Cortex of kidney (tissue), 1 donor: ENCODE measurements at places on chromosomes 13 and 19.

- DNase-seq, result no peak
These were observed 1.2 kb upstream of the CFD start for GRCh38 chr19:858284-858683.

DNA sequence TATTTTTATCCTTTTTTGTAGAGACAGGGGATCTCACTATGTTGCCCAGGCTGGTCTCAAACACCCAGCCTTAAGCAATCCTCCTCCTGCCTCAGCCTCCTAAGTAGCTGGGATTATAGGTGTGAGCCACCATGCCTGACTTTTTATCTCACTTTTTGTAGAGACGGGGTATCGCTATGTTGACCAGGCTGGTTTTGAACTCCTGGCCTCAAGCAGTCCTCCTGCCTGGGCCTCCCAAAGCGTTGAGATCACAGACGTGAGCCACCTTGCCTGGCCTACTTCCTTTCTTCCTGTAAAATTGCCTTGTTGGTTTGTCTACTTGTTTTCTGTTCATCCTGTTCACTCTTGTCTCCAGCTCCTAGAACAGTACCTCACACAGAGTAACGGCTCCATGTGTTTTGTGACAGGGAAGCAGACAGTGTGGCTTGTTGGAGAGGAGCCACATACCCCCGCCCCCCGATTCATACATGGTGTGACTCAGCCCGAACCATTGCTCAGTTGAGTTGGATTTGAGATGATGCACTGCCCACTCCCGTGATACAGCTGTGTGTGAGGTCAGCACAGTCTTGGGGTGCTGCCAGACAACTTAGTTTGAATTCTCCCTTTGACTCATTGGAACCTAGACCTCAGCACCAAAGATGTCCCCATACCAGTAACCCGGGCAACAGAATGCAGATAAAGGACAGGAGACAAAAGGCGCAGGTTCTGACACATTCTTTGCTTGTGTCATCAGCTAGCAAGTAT, 34.2 kb downstream of the GPR42 start:
- no peak for DNase-seq

DNA sequence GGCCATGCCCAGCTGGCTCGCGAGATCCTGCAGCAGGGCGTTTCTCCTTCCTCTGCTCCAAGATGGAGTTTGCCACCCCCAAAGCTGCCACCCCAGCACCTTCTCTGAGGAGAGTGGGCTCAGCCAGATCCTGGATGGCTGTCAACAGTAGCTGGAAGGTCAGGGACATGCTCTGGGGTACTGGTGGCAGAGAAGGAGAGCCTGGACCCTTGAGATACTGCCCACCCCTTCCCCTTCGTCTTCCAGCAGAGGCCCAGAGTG, 11.6 kb downstream of the IRGC start:
- DNase-seq, result no peak

DNA sequence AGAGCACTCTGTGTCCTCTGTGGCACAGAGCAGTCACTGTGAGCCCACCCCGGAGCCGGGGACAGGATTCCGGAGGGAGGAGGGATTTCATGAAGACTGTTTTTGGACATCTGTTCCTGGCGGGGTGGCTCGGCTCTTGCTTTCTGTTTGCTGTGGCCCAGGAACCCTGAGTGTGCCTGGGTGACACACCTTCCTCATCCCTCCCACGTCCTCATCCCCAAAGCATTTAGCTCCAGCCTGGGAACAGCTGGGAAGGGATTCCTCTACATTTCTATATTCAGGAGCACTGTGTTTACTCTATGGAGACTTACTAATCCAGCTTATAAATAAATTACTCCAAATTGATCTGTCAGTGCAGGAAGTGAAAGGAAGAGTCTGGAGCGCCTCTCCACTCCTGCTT, 97.8 kb upstream of the UBL3 start:
- no peak for DNase-seq
